ENCODE measurements at places on chromosomes 3 and 15. TPM values are rescaled to one million over a fixed set of nuclear protein-coding genes. Genes with fewer than 3 reads are reported as not detected.

DNA sequence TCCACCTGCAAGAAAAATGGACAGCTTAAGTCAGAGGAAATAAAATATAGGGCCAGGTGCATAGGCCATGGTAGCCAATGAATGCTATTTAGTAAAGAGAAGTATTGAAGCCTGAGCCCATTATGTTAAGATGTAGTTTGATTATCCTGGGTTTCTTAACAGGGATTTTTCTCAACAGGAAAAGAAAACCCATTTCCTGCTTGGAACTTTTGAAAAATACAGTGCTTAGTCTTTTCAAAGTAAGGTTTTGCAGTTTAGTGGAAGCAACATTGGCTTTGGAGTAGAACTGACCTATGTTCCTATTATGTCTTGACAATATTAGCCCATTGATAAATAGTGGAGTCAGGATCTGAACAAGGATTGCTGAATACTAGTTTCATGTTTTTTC, 259.5 kb upstream of the TGFBR2 start:
- H3K27me3 ChIP-seq, result no peaks in the 10 kb centered on the region
- H3K4me1 ChIP-seq, result no peaks in the 10 kb centered on the region
- no peak for DNase-seq
- no peak overlapping the region for H3K4me3 ChIP-seq

DNA sequence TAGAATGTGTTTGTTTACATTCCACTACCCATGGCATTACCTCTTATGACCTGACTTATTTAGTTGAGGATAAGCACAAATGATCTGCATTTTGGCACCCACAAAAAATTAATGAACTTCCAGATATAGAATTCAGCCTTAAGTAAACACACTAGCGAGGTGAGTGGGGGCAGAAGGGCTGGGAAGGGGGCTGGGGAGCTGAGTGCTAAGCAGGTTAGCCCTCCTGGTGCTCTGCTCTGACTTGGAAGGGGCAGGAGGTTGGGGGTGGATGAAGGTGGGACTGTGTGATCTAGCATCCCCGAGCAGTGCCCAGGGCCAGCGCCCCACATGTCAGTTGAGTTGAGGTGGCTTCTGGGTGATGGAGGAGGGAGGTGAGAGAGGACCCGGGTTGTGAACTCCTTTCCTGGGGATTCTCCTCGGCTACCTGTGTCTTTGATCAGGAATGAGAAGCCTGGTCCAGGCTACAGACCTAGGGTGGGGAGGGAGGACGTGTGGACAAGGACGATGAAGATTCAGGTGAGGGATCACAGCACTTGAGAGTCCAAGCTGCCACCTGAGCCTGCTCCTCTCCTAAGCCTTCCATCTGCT, 178.6 kb upstream of the SMAD3 start:
- H3K4me3 ChIP-seq, result no peak overlapping the region
- no peaks in the 10 kb centered on the region for H3K27me3 ChIP-seq
- H3K27ac ChIP-seq, result no peak overlapping the region

- no peak overlapping the region for H3K4me3 ChIP-seq
- no peaks in the 10 kb centered on the region for H3K4me1 ChIP-seq
- H3K36me3 ChIP-seq, result no peaks in the 10 kb centered on the region
- no peaks in the 10 kb centered on the region for H3K27me3 ChIP-seq
- DNase-seq, result no peak
- no peak overlapping the region for H3K27ac ChIP-seq
These were observed 121.2 kb upstream of the HES1 start for GRCh38 chr3:194014756-194015155.

DNA sequence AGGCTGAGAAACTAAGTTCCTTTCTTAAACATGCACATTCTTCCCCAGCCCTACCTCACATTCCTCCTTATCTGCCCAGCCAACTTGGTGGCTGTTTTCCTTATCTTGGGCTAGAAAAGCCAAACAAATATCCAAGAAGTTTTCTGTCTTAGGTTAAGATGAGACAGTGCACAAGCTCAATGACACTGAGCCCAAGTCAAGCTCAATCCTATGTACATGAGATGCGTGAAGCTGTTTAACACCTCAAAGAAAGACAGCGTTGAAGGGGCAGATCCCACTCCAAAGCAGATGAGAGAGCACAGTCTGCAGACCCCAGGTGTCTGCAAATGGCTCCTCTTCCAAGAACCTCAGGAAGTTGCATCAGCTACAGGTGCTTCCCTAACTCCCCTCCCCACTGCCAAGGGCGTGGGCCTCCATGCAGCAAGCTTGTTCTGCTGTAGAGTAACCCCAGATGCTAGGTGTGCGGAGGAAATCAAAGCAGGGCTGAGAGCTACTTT, 16.6 kb downstream of the LRRC2 start:
- H3K27me3 ChIP-seq, result no peaks in the 10 kb centered on the region
- no peak for DNase-seq
- H3K4me1 ChIP-seq, result no peaks in the 10 kb centered on the region
- no peaks in the 10 kb centered on the region for H3K36me3 ChIP-seq

- H3K27ac ChIP-seq, result peak overlapping the region; percentile 87
- DNase-seq, result peak; percentile 97
- no peaks in the 10 kb centered on the region for H3K4me1 ChIP-seq
These were observed 903 bp downstream of the SLC25A38 start for GRCh38 chr3:39383881-39384664.

GRCh38 chr3:50581459-50581842, 12.1 kb downstream of the HEMK1 start:
- no peaks in the 10 kb centered on the region for H3K36me3 ChIP-seq
- H3K27me3 ChIP-seq, result no peaks in the 10 kb centered on the region
- H3K27ac ChIP-seq, result no peak overlapping the region

DNA sequence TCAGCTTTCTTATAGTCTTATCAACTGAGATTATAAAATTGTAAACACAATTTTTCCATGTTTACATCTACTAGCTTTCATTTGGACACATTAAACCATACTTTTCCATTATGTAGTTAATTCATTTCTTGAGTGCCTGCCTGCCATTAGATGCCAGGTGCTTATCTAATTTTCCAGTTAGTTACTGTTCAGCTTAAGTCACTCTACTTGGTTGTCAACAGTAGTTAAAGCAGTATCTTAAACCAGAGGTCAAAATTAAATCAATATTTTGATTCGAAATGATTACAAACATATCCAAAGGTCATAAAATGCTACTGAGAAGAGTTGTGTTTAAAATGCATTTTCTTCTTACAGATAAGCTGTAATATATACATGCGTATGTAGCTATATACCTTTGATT, 56.2 kb upstream of the UBP1 start:
- no peaks in the 10 kb centered on the region for H3K36me3 ChIP-seq
- H3K27ac ChIP-seq, result no peak overlapping the region
- no peaks in the 10 kb centered on the region for H3K4me1 ChIP-seq
- DNase-seq, result no peak
- no peak overlapping the region for H3K4me3 ChIP-seq
- no peaks in the 10 kb centered on the region for H3K27me3 ChIP-seq

DNA sequence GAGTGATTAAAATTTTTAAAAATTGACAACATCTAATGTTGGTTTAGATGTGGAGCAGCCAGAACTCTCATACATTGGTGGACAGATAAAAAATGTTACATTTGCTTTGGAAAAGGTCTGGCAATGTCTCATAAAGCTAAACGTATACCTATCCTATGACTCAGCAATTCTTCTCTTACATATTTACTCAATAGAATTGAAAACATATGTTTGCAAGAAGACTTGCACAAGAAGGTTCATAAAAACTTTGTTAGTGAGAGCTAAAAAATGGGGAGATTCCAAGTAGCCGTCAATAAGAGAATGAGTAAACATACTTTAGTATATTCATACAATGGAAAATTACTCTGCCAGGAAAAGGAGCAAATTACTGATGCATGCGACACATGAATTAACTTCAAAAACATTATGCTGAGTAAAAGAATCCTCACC, 30.0 kb downstream of the MASP1 start:
- H3K36me3 ChIP-seq, result no peaks in the 10 kb centered on the region
- H3K27me3 ChIP-seq, result no peaks in the 10 kb centered on the region
- no peak overlapping the region for H3K4me3 ChIP-seq
- DNase-seq, result no peak
- H3K4me1 ChIP-seq, result no peaks in the 10 kb centered on the region

DNA sequence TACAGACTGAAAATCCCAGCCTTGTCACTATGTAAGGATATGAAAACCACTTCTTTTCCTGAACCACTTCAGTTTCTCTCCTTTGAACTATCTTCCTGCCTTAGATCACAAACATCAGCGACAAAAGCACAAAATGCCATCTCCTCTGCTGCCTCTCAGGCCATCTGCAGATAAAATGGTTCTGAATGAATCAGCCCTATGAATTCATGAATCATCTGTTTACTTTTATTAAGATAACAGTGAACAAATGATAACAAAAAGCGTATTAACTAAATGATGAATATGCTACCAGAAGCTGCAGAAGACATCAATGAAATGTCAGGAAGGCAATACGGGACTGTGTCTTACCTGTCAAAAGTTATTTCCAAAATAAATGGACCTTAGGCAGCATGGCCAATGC, 928.1 kb downstream of the ROBO1 start:
- no peaks in the 10 kb centered on the region for H3K4me1 ChIP-seq
- H3K27ac ChIP-seq, result no peak overlapping the region
- H3K36me3 ChIP-seq, result no peaks in the 10 kb centered on the region
- H3K4me3 ChIP-seq, result no peak overlapping the region

DNA sequence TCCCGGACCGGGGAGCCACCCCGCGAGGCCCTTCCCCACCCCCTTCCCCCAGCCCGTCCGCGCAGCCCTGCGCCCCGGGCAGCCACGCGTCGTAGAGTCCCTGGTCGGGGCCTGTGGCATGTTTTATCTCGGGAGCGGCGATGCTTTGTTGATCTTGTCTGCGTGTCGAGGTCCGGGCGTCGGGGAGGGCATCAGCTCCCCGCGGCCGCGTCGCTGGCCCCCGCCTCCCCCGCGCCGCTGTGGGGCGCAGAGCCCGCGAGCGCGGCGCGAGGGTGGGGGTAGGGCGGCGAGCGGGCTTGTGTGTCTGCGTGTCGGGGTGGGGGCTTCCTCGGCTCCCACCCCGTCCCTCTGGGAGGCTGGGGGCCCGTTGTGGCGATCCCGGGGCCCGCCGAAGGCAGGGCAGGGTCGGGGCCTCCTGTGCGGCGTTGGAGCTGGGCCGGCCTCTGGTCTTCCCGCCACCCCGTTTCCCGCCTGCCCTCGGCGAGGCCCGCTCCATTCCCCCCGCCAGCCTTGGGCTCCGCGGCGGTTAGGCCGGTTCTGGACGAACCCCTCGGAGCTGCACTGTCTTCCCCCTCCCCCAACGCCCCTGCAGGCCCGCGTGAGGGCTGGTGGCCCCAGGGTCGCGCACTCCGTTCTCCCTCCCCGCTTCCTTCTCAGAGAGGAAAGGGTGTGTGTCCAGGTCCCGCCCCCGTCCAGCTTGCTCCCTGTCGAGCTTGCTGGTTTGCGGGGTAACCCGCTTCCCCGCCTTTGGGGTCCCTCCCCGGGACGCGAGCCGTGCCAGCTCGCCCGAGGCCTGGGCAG, 695 bp downstream of the GMPS start:
- H3K4me1 ChIP-seq, result peaks cover 5% of the 10 kb centered on the region
- H3K36me3 ChIP-seq, result no peaks in the 10 kb centered on the region
- H3K4me3 ChIP-seq, result peak overlapping the region; percentile 87
- peak overlapping the region; percentile 93 for H3K27ac ChIP-seq
- peak; percentile 34 for DNase-seq

- H3K4me1 ChIP-seq, result no peaks in the 10 kb centered on the region
- H3K36me3 ChIP-seq, result no peaks in the 10 kb centered on the region
- H3K27ac ChIP-seq, result no peak overlapping the region
- no peak overlapping the region for H3K4me3 ChIP-seq
- no peaks in the 10 kb centered on the region for H3K27me3 ChIP-seq
These were observed 15.9 kb upstream of the SLC4A7 start for GRCh38 chr3:27500035-27500434.

DNA sequence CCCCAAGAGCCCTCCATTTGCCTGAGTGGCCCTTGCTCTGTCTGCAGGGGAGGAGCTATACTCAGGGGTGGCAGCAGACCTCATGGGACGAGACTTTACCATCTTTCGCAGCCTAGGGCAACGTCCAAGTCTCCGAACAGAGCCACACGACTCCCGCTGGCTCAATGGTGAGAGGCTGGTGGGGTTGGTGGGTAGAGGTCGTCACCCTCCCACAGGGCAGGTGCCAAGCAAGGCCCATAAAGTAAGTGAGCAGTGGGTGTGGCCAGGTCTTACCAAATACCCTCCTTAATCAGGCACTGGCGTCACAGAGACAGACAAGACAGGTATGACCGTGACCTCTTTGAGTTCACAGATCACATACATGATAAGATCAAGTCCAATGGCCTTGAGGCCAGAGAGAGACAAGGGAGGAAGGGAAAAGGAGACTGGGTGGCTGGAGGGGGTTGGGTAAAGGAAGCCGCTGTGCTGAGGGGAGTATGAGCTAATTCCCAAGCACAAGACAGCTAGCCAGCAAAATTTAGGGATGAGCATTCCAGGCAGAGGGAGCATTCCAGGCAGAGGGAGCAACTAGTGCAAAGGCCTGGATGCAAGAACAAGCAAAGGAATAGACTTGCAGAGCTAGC, 2.5 kb downstream of the SEMA3B start:
- DNase-seq, result no peak
- no peak overlapping the region for H3K4me3 ChIP-seq
- no peak overlapping the region for H3K27ac ChIP-seq
- peaks cover 24% of the 10 kb centered on the region for H3K4me1 ChIP-seq
- no peaks in the 10 kb centered on the region for H3K27me3 ChIP-seq
- H3K36me3 ChIP-seq, result no peaks in the 10 kb centered on the region

DNA sequence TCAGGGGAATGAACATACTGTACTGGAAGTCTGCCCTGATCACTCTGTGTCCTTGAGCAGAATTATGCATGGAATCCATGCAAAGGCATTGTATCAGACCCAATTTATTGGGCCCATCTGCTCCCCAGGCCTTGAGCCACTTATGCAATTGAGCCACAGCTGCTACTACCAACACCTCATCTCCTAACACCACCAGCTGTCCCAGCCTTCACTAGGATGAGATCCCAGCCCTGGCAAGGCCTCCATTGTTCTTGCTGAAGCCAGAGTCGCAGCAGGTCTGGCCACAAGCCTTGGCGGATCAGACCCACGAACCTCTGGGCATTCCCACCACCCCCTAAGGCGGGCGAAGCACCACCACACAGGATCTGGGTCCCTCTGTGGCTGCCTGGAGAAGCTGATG, 9.2 kb upstream of the NME9 start:
- DNase-seq, result no peak
- H3K4me3 ChIP-seq, result no peak overlapping the region
- no peak overlapping the region for H3K27ac ChIP-seq
- no peaks in the 10 kb centered on the region for H3K27me3 ChIP-seq

GRCh38 chr15:97504031-97504792, 456.3 kb upstream of the ARRDC4 start:
- H3K27me3 ChIP-seq, result no peaks in the 10 kb centered on the region
- H3K27ac ChIP-seq, result no peak overlapping the region
- H3K4me3 ChIP-seq, result no peak overlapping the region
- no peaks in the 10 kb centered on the region for H3K4me1 ChIP-seq
- no peaks in the 10 kb centered on the region for H3K36me3 ChIP-seq
- DNase-seq, result no peak

- peak overlapping the region; percentile 74 for H3K27ac ChIP-seq
- H3K4me3 ChIP-seq, result no peak overlapping the region
- H3K27me3 ChIP-seq, result no peaks in the 10 kb centered on the region
- H3K4me1 ChIP-seq, result no peaks in the 10 kb centered on the region
These were observed 24.4 kb downstream of the RLBP1 start for GRCh38 chr15:89196994-89197393.

GRCh38 chr15:74258456-74259291, 22.5 kb downstream of the CCDC33 start:
- H3K36me3 ChIP-seq, result no peaks in the 10 kb centered on the region
- DNase-seq, result no peak
- H3K27me3 ChIP-seq, result no peaks in the 10 kb centered on the region
- H3K4me3 ChIP-seq, result no peak overlapping the region
- no peaks in the 10 kb centered on the region for H3K4me1 ChIP-seq

Gene ITPKA
- 0.15 TPM for total RNA-seq

Gene ZPLD1
- 0.33 TPM for total RNA-seq

Gene CCR9
- not detected for total RNA-seq

Gene ATP10A
- 7.2 TPM for total RNA-seq

Gene CEP19
- 2.5 TPM for total RNA-seq

Gene ERC2
- 1.3 TPM for total RNA-seq

Gene ARL6IP5
- 210 TPM for total RNA-seq

Gene CEP97
- total RNA-seq, result 7.4 TPM
